Activated naive CD4-positive, alpha-beta T cell (primary cell): ENCODE measurements at places on chromosomes 6 and 20.

DNA sequence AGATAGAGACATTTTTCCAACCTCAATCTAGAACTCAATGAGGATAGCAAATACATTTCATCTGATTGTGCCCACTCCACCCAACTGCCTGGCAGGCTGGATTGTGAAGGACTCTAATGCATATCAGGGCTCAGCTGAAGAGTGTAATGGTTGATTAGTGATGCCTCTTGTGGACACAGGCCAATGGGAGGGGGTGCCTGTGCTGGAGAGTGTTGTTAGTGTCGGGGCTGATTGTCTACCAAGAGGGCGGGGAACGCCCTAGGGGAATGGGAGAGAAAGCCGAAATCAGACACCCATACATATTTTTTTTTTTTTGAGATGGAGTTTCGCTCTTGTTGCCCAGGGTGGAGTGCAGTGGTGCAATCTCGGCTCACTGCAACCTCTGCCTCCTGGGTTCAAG lies 103.7 kb upstream of the SALL4 start:
- DNase-seq: no peak

GRCh38 chr6:65531533-65531932 lies 175.5 kb downstream of the EYS start:
- DNase-seq: no peak

- DNase-seq: no peak
Observed at GRCh38 chr20:13312300-13312699, 91.2 kb downstream of the ISM1 start.

DNA sequence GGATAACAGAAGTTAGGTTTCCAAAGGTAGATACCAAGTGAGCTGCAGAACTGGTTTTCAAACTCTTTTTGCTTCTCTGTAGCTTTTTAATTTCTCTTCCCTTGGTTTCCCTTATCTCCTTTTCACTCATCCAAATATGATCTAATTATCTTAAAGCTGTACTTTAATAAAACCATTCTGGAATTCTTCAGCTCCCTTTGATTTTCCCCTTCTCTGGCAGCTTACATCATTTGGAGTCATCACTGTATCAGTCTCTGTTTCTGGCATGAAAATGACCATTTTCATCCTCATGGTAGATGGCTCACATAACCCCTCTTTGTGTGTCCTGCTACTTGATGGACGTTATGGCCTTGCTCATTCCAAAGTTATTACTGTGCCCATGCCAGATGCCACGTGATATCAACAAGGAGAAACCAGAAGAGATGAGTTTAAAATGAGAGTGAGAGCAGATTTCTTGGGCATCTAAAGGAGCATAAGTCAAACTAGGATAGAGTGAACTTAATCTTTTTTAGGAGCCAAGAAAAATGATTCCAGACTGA lies 620.2 kb downstream of the QKI start:
- DNase-seq: no peak

DNA sequence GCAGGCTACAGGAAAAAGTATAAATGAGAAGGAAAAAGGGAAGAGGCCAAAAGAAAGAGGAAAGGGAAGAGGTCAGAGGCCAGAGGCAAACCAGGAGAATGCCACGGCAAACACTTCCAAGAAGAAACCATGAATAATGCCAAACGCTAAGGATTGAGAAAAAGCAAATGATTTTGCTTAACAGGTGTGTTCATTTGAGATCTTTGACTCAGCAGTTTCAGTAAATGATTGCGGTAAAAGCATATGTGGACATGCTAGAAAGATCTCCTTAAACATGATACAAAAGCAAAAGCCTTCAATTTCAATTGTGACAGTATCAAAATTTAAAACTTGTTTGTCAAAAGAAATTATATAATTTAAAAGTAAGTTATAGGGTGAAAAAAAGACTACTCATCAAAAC lies 70.6 kb downstream of the UBE3D start:
- DNase-seq: no peak

- no peak for DNase-seq
Observed at GRCh38 chr20:57879437-57879778, 169.6 kb upstream of the PMEPA1 start.

- no peak for DNase-seq
Observed at GRCh38 chr6:27766405-27766804, 145.8 kb downstream of the OR2B2 start.

- DNase-seq: no peak
Observed at GRCh38 chr6:156841508-156841907, 64.3 kb downstream of the ARID1B start.

DNA sequence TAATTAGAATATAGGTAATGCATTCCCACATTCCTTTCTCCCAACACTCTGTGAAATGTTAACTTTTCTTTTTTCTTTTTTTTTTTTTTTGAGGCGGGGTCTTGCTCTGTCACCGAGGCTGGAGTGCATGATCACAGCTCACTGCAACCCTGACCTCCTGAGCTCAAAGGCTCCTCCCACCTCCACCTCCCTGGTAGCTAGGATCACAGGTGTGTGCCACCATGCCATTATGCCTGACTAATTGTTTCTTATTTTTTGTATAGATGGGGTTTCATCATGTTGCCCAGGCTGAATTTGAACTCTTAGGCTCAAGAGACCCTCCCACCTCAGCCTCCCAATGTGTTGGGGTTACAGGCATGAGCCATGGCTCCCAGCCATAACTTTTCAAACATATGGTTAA lies 135.7 kb upstream of the SHLD1 start:
- DNase-seq: no peak

GRCh38 chr6:140370976-140371870 lies 996.8 kb upstream of the CITED2 start:
- DNase-seq: no peak

DNA sequence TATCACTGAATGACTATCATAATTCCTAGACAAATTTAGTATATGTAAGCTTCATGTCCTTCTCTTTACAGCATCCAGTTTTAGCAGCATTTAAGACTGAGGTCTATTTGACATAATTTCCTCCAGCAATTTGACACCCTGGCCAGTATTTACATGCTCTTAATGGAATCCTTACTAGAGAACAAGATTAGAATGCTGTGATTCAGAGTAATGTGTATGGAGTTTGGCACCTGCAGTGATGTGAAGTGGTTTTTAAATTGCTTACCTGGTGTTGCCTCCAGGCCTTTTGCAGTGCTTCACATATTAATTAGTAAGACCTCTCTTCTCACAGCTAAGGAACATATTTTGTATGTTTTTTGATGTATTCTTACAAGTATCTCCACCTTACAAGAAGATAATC lies 9.8 kb downstream of the NKX2-4 start:
- no peak for DNase-seq

DNA sequence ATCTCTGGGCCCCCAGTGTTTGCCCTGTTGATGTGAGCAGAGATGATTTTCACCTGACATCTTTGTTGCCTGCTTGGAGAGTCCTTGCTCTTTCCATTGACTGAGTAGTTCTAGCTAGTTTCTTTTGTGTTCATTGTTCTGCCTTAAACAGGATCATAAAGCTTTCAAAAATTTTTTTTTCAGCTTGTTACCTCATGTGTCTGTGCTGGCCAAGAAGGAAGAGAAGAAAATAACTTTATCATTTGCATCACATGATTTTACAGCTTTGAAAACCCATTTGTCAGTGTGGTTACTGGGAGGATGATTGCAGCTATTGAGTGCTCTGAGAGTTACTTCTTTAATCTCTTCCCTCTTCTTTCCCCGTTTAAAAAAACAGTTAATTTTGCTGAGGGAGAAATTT lies 16.0 kb downstream of the FOXO3 start:
- DNase-seq: no peak

DNA sequence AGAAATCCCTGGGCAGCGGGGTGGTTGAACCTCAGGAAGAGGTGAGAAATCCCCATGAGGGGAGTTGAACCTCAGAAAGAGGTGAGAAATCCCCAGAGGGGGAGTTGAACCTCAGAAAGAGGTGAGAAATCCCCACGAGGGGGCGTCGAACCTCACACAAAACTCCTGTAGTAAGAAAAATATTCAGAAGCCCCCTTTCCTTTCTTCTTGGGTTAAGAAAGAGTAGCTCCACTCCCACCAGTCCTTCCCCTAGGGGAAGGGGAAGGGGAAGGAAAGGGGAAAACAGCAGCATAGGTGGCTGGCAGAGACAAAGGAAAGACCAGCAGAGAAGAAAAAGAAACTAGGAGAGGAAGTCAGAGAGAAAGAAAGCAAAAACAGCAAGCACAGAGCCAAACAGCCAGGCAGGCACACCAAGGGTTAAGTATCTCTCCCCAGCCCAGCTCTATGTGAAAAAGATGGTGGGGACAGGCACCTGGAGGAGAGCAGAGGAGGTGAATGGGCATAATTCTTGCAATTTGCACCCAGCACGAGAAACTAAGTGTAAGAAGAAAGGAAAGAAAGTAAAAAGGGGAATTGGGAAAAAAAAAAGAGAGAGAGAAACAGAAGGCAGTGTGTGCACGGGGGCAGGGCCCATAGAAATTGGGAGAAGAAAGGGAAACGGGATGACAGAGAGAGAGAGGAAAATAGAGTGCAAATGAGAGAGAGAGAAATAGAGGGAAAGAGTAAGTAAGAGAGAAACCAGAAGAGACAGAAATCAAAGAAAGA lies 88.2 kb downstream of the PLG start:
- no peak for DNase-seq

DNA sequence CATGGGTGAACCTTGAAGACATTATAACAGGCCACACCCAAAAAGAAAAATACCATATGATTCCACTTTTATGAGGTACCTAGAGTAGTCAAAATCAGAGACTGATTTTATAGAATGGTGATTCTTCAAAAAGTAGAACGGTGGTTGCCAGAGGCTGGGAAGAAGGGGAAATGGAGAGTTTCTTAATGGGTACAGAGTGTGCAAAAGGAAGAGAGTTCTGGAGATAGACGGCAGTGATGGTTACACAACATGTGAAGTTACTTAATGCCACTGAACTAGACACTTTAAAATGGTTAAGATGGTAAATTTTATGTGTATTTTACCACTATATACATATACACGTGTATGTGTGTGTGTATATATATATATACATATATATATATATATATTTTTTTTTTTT lies 80.8 kb downstream of the PRND start:
- DNase-seq: no peak

GRCh38 chr6:108105571-108105970 lies 31.0 kb upstream of the OSTM1 start:
- no peak for DNase-seq

GRCh38 chr6:63537201-63537958 lies 34.9 kb upstream of the LOC128125822 start:
- no peak for DNase-seq

DNA sequence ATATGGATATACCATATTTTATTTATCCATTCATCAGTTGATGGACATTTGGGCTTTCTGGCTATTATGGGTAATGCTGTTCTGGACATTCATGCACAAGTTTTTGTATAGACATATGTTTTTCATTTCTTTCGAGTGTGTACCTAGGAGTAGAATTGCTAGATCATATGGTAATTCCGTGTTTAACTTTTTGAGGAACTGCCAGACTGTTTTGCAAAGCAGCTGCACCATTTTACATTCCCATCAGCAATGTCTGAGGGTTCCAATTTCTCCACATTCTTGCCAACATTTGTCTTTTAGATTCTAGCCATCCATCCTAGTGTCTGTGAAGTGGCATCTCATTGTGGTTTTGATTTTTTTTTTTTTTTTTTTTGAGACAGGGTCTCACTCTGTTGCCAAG lies 20.8 kb downstream of the SRC start:
- DNase-seq: no peak

DNA sequence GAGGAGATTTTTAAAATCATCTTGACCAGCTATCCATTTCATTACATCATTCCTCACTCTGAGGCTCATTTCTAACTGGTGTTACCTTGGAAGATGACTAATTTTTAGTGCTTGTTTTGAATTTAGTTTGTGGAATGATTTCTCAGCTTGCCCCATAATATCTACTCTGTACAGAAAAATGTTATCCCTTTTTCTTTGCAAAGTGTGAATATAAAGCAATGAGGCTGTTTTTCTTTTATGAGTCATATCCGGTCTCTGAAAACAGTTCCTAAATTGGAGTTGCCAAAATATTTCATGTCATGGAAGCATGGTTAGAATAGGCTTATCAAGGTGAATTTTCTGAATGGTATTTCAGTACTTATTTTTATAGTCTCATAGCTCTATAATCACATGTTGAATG lies 43.8 kb downstream of the FUT9 start:
- no peak for DNase-seq

- DNase-seq: no peak
Observed at GRCh38 chr6:56235245-56235644, 12.1 kb downstream of the COL21A1 start.

DNA sequence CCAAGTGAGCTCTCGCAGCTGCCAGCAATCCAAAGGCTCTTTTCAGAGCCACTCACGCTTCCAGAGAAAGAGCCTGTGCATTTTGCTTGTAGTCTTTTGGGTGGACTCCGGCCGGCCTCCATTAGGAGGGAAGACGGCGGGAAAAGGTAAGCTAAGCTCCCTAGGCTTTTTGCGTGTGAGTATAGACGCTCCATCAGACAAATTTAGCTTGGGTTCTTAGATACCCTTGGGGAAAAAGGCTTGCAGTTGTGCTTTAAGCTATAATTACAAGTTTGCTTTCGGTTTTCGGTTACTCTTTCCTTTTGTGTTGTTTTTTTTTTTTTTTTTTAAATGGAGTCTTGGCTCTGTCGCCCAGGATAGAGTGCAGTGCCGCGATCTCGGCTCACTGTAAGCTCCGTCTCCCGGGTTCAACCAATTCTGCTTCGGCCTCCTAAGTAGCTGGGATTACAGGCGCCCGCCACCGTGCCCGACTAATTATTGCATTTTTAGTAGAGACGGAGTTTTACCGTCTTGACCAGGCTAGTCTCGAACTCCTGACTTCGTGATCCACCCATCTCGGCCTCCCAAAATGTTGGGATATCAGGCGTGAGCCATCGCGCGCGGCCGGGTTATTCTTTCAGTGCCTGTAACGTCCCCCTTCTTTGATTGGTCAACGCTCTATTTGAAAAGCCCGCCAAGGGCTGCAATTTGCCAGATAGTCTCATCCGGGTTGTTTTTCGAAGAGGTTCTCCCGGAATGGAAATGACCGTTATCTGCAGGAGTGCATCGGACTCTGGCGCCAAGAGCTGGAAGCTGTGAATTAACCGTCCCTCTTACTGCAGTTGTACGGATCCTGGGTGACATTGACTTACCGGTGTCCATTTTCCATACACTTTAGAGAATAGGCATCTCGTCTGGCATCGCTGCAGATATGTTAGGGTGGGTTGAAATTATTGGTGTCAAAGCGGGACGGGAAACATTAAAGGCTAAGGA lies 18.1 kb downstream of the OR2B2 start:
- peak; percentile 28 for DNase-seq

DNA sequence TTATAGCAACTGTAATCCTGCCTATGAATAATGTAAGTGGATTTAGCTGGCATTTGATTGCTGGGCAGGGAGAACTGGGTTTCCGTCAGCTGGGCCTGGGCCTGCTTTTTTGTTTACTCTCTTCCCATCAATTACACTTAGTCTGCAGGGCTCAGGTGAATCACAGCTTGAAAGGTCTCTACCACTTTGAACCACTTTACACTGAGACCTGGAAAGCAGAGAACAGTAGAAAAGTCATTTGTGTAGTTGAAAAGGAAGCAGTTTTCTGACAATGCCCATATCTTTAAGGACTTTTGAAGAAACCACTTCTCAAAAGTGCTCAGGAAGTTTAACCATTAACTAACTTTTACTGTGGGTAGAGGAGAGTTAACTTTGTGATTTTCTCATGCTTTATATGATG lies 315.4 kb upstream of the SASH1 start:
- DNase-seq: no peak

- DNase-seq: no peak
Observed at GRCh38 chr20:49268600-49269365, 9.1 kb downstream of the ZNFX1 start.
